ENCODE measurements at places on chromosomes 6 and 20. TPM values are rescaled to one million over a fixed set of nuclear protein-coding genes. Genes with fewer than 3 reads are reported as not detected.

The OOEP gene
- not detected for total RNA-seq

The DLK2 gene
- total RNA-seq, result 8.9 TPM

The FKBP1C gene
- total RNA-seq, result 0.29 TPM

The FAXC gene
- not detected for total RNA-seq

The GPR6 gene
- total RNA-seq, result not detected

The GHRH gene
- total RNA-seq, result not detected

The CRISP3 gene
- total RNA-seq, result 0.73 TPM

The ZNF391 gene
- 2.1 TPM for total RNA-seq

The SLC17A9 gene
- total RNA-seq, result 4.9 TPM

The LAMA2 gene
- total RNA-seq, result 293 TPM

The SOX18 gene
- 3.2 TPM for total RNA-seq

The COMMD7 gene
- total RNA-seq, result 24.3 TPM

The RUNX2 gene
- 2.7 TPM for total RNA-seq

The OXT gene
- total RNA-seq, result 4.5 TPM

The PNPLA1 gene
- total RNA-seq, result not detected

The PLTP gene
- total RNA-seq, result 78.3 TPM

The GTSF1L gene
- not detected for total RNA-seq

The MAP7 gene
- total RNA-seq, result 16.4 TPM

The MYCT1 gene
- total RNA-seq, result 6.6 TPM

The C6orf15 gene
- not detected for total RNA-seq

The NHLRC1 gene
- 2.7 TPM for total RNA-seq

The NOX3 gene
- total RNA-seq, result not detected

The TFAP2D gene
- total RNA-seq, result not detected

The SYNGAP1 gene
- total RNA-seq, result 10.7 TPM

The FILIP1 gene
- total RNA-seq, result 2.9 TPM

The SS18L1 gene
- 18.4 TPM for total RNA-seq

The LY6G6D gene
- total RNA-seq, result not detected

The NT5DC1 gene
- 13.3 TPM for total RNA-seq

The TMC2 gene
- total RNA-seq, result 0.33 TPM

The TINAG gene
- not detected for total RNA-seq

The COL21A1 gene
- 1.5 TPM for total RNA-seq

The POU3F2 gene
- not detected for total RNA-seq

The SLC35D3 gene
- not detected for total RNA-seq

The KAT14 gene
- total RNA-seq, result 17.4 TPM

The GABRR1 gene
- not detected for total RNA-seq

The BPIFB3 gene
- not detected for total RNA-seq

The MATN4 gene
- not detected for total RNA-seq

The MUCL3 gene
- total RNA-seq, result not detected

The E2F3 gene
- 4.9 TPM for total RNA-seq

The SYCP2 gene
- total RNA-seq, result 30.1 TPM
